ENCODE measurements at places on chromosomes 2 and 18.

DNA sequence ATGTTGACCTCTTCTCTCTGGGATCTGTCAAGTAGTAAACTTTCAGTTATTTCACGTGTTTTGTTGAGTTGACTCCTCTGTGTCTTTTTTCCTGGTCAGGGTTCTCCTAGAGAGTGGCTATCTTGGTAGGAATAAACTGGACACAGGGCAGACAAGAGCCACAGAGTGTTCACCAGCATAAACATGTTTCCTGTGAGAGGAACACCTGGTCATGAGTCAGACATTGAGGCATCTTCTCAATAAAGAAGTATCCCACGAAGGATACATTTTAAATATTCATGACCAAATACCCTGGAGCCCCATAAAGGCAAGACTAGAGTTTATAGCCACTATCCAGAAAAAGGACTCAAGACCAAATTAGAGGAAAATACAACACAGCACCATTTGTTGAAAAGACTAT is 269.7 kb upstream of the ZNF521 start:
- DNase-seq = no peak

DNA sequence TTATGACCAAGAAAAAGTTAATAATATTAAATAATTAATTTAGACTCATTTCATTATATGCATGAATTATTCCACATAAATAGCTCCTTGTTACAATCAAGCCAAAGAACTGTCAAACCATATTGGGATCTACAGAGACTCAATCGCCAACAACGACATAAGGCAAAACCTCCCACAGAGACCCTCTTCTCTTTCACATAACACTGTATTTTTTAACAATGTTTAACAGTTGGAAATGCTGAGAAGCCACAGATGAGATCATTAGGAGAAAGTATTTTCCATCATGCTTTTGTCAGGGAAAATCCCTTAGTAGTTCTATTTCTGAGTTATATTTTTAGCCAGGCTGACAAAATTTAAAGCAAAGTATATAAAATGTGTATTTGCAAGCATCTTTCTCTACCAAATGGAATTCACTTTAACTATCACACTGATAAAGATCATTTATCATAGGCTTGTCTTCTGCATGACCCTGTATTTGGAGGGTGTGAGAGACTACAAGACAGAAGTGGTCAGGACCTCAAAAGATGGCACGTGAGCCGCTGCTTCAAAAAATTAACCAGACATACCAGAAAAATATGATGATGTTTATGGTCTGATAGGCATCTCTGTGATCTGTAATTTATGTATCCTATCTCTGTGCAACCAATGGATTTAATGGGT is 383.8 kb downstream of the NRXN1 start:
- no peak for DNase-seq

DNA sequence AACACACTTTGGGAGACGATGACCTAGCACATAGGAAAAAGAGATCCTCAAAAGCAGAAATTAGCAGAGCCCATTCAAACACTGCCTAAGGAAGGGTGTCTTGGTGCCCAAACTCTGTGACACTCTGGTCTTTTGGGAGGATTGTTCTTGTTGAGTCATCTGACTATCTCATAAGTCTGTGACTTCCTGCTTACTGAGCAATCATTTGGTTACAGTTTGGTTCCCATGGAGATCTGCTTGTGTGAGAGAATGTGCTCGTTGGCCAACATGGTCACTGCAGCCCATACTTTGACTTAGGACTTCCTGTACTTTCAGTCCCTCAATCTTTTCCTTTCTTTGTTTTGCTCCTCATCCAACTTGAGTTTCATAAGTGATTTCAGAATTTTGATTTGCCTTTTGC is 602.9 kb downstream of the NYAP2 start:
- no peak for DNase-seq

DNA sequence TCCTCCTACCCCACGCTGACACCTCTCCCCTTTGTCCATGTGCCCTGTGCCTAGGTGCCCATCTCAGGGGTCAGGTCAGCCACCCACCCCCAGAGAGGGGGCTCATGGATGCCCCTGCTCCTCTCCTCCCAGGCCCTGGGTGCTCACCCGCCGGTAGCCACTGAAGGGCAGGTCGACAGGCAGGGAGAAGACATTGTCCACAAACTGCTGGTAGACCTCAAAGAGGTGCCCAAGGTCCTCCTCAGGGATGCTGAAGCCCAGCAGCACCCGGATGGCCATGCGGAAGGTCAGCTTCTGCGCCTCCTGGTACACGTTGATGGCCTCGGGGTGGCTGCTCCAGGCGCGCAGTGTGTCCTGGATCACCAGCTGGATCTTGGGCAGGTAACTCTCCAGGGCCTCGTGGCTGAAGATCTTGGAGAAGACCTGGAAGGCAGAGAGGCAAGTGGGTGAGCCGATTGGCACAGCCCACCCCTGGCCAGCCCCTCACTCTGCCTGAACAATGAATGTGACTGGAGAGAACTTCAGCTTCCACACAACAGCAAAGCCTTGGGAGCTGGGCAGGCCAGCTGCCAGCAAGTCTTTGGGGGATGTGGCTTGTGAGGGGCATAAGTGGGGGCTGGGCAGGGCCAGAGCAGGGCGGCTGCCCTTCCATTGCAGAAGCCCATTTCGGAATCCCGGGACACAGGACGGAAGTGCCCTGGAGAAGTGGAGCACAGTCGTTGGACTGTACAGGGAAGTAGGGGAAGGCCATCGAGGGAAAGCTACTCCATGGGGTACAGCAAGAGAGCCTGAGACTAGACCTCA is 12.5 kb downstream of the CYP26B1 start:
- no peak for DNase-seq

DNA sequence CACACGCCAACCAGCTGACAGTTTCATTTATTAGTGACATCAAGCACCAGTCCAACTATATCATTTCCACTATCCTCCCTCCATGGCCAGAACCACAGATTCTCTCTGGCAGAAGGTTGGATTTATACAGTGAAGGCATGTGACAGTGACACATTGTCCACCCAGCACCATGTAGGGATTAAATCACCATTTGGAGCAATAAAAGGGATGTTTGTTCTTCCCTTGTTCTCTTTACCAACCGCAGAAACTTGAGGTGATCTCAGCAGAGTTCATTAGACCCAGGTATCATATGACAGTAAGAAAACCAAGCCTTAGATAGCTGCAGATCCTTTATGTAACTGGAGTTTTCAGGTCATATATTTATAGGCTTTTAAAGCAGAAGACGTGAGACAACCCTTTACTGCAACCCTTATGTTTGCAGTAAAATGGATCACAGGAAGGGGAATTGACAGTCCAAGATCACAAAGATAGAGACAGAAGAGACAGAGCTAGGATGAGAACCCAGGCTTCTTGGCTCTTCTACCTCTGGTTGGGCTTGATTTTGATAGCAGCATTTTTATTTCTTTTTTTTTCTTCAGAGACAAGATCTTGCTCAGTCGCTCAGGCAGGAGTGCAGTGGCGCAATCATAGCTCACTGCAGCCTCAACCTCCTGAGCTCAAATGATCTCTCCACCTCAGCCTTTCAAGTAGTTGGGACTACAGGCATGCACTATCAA is 80.1 kb downstream of the XDH start:
- no peak for DNase-seq

- no peak for DNase-seq
Observed at GRCh38 chr2:17012297-17012696, 346.7 kb upstream of the CYRIA start.

DNA sequence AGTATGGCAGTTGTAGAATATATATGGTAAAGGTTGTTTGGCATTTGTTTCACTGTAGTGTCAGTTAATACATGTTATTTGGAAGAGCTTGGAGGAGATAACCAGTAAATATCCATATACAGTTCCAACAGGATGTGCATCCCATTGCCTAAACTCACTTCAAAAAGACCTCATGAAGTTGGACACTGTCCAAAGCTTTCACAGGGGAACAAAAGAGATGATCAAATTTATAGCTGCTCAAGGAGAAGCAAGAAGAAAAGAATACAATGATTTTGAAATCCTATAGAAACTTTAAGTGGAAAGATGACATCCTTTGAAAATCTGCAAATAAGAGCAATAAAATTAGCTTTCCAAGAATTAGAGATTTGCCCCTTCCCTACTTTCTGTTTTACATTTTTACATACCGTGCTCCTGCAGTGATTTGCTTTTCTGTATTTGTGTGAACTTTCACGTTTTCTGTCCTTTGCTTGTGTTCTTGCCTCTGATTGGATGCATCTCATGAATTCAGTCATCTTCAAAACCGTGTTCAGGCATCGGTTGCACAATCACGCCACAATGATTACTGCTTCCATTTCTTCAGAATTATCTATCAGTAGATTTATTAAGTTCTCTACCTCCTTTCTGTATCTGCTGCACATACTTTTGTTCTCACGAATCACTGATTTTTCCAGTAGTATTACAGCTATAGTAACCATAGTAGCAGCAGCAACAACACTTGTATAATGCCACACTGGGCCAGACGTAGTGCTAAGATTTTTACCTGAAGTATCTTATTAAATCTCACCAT is 83.8 kb downstream of the PARD3B start:
- DNase-seq = no peak

DNA sequence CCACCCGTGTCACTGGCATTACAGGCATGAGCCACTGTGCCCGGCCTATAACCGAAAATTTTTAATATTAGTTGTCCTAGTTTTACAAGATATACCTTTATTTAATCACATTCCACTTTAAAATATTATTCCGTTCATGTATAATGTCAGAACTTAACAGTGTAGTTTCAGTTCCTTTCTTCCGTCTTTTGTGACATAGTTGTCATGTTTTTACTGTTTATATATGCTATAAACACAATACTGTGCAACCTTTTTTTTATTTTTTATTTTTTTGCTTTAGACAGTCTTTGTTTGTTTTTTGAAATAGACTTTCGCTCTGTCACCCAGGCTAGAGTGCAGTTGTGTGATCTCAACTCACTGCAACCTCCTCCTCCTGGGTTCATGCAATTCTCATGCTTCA is 129.5 kb upstream of the TTC27 start:
- DNase-seq = no peak

DNA sequence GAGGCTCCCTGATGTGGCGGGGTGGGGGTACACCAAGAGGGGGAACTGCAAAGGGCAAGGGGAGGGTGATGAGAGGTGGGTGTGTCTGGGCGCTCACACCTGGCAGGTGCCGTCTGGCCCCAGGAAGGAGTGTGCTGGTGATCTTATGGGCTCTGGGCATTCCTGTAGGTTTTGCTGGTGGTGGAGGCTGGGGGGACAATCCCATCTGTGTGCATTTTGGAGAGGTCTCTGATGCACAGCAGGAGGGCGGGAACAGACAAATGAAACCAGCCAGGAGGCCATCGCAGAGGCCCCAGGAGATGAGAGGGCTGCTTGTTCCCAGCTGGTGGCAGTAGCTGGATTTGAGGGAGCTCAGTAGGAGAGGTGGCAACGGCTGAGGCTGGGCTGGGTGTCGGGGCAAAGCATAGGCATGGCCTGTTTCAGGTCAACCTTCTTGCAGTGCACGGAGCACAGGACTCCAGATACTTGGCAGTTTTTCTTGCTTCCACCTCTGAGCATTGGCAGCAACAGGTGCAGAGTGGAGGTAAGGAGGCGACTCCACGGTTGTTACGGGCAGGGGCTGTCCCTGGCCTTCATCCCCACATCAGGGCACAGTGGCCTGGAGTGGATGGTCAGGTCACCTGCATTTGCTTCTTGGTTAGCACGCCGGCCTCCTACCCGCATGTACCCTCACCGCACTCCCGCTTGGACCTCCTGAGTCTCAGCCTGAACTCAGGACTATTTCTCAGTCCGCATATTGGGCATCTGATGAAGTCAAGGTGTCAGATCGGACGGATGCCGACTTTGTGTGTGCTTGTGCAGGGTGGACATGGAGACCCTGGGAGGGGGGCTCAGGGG is 194.2 kb upstream of the HDAC4 start:
- no peak for DNase-seq

- DNase-seq = no peak
Observed at GRCh38 chr2:9655441-9656269, 24.9 kb upstream of the YWHAQ start.

DNA sequence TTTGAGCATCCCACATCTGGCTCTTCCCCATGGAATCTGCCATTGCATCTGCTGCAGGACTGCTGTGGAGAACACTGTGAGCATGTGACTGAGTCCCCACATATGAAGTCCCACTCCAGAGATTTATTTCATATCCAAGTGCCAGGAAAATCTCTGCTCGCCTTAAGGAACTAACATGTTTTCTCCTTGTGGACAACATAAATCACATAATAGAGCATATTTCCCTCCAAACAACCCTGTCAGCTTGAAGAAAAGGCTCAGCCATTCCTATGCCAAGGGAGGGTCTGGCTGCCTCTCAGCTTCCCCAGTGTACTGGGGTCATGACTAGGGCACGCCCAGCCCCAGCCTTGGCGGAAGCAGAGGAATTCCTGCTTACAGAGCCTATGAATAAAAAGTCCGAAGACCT is 193.7 kb downstream of the DNER start:
- DNase-seq = no peak

- no peak for DNase-seq
Observed at GRCh38 chr2:196808083-196808665, 981 bp downstream of the C2orf66 start.

GRCh38 chr2:134252092-134252750 is 1.7 kb upstream of the MGAT5 start:
- no peak for DNase-seq

DNA sequence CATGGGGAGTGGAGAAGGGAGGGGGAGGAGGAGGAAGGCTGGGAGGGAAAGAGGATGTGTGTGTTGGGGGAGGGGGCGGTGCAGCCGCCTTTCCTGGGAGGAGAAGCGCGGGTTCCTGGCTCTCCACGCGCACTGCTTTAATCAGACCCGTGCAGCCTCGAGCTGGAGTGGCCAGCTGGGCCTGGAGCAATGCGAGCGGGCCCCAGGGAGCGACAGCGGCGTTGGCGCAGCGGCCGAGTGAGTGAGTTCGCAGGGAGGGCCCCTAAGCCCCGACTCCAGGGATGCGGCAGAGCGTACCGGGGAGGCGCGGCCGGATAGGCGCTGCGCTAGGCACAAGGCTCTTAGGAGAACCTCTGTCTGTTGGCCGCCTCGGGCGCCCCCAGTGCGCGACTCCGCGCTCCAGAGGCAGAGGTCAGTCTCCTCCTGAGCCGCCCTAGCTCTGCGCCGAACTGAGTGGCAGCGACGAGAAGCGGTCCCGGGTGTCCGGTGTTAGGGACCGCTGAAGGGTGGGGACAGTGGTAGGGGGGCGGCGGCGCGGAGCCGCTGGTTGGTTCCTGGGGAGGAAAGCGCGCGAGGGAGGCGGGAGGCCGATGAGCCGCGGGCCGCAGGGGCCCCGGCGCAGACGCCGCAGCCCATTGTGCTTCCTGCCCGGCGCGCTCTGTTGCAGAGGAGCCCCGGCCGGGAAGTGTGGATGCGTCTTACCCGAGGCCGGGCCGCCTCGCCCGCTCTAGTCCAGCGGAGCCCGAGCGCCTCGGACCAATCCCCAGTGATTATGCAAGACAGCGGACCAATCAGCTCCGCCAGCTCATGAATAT is 455 bp upstream of the DLX1 start:
- DNase-seq = no peak

Measured in stimulated activated CD8-positive, alpha-beta memory T cell treated with anti-CD3 and anti-CD28 coated beads, Interleukin-7, amount 100 ng/mL, for 1 hour (primary cell).